Fibroblast of lung (primary cell): ENCODE measurements at places on chromosomes 2 and 18. TPM values are rescaled to one million over a fixed set of nuclear protein-coding genes. Genes with fewer than 3 reads are reported as not detected.

DNA sequence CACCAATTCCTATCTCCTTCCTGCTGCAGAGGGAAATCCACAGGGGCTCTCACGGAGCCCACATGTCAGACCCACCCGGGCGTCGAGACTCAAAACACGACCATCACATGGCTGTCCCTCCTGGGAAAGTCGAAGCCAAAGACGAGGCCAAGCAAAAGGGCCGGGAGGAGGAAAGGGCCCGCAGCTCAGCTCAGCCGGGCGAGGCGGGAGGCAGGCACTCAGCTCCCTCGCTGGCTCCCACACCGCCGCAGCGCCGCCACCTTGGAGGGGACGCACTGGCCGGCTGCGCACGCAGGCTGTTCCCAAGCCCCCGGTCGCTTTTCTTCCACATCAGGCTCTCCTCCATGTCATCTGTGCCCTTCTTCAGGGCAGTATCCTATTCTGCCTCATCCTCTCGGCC lies 130.4 kb downstream of the L3MBTL4 start:
- no peak for DNase-seq

ZNF396 gene
- 2.8 and 5.0 TPM in 2 replicates for total RNA-seq

GRCh38 chr2:119245076-119245840 lies 21.6 kb downstream of the STEAP3 start:
- no peak for DNase-seq

GRCh38 chr2:10499275-10499907 lies 51.3 kb upstream of the ODC1 start:
- DNase-seq: no peak

AGXT gene
- not detected in 2 replicates for total RNA-seq

IL1B gene
- total RNA-seq: 0.26 TPM in 1 of 2 replicates, not detected in the other

- no peak for DNase-seq
These were observed 11.8 kb downstream of the CNOT11 start for GRCh38 chr2:101264360-101264939.

ITGB1BP1 gene
- total RNA-seq: 44.4 and 44.6 TPM in 2 replicates

DNA sequence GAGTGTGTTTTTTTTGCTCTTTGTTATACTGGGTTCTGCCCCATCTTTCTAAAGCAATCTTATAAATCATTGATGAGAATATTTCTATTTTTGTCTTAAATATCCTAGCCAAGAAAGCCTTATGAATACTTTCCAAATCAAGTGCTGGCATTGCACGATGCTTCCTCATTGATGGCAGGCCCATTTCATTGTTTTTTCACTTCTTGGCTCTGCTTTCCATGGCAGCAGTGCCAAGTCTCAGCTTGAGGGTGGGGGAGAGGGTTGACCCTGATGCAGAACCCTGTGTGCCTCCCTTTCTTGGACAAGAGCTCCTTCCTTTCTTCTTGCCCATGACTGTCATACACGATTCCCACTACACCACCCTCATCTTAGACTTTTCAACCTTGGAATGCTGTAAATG lies 16.7 kb upstream of the CELF4 start:
- DNase-seq: no peak

ST8SIA5 gene
- under 0.01 TPM in 2 replicates for total RNA-seq

- no peak for DNase-seq
These were observed 32.7 kb downstream of the DCDC2C start for GRCh38 chr2:3736112-3736511.

DNA sequence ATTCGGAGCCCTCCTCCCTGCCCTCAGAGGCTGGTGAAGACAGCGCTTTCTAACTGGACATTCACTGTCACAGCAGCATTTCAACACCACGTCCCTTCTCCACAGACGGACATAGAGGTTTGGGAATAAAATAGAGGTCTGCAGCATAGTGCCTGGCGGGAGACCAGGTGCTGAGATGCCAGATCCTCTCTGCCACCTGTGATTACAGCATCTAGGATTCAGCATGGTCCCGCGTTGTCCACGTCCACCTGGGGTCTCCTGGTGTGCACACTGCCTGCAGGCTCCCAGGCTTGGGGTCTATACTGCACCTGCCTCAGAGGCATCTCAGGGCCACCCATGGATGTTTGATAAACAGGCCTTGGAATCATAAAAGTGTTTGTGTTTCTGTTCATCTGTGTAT lies 175.5 kb downstream of the TMEM18 start:
- DNase-seq: no peak

- no peak for DNase-seq
These were observed 82.0 kb downstream of the ATAD2B start for GRCh38 chr2:23844905-23845304.

DNA sequence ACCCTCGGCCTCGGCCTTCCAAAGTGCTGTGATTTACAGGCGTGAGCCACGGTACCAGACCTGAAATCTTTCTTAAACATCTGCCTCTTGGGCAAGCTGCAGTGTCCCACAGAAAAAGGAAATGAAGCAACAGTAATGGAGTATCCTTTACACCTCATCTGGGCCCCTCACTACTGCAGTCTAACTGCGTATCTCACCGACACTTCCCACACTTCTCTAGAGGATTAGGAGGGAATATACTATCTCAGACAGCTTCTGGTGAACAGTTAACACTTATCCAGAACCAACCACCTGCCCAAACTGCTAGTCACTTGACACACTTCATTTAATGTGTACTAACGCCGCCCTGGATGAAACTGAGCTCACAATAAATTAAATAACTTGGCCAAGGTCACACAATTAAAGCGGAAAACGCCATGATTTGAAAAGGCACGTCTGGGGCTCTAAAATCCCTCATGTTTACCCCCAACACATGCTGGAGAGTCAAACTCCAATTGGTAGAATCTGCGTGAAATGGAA lies 993 bp downstream of the COX7A2L start:
- peak; percentile 59 for DNase-seq

RAB6C gene
- not detected in 2 replicates for total RNA-seq

- peak; percentile 43 for DNase-seq
These were observed 18.2 kb upstream of the DAW1 start for GRCh38 chr2:227853204-227853629.

DNA sequence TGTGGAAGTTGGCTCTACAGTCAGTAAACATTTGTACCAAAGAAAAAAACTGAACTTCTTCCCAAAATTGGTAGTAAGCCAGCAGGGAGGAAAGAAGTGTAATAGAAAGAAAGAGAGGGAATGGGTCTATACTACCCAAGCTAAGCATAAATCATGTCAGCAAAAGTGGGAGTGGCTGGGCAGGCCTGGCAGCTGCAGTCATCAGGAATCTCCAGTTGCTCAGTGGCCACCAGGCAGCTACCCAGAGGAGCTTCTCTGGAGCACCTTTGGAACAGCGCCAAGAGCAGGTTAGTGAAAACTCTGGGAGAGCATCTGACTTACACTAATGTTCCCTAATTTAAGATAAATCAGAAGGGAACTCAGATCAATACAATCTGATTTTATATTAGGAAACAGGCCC lies 14.3 kb downstream of the FRZB start:
- no peak for DNase-seq

DNA sequence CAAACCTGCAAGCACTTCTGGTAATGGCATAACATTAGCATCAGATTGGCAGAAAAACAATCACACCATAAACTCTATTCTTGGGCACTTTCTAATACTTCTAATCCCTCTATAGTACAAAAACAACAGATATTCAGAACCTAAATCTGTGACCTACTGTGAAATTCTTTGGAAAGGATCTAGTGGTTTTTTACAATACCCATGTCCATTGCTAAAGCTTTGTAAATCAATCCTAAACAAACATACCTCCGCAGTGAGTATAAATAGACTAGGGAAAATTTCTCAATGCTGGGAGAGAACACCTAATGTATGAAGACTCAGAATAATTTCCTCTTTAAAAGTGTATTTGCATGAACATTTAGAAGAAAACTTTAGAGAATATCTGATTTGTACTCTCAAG lies 1098.5 kb upstream of the DDX18 start:
- no peak for DNase-seq
